ENCODE measurements at places on chromosomes 12 and 14.

DNA sequence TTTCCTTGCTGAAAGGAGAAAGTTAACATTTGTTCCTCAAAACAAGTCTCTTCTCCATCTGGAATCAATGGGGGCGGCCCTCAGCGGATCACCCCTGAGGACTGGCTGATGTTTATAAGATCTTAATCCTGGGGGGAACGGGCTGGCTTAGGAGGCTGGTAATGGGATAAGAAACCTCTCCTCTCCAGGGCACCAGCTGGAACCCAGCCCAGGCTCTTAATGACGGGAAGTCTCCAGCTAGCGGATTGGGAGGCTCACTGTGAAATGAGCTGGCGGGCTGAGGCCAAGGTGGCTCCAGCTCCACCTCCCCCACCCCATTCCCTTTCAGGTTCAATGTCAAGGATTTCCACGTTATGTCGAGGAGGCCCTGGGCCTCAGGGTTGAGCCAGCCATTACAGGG lies 1133.0 kb downstream of the VRK1 start:
- no peaks in the 10 kb centered on the region for H3K36me3 ChIP-seq
- H3K27ac ChIP-seq = no peak overlapping the region
- H3K4me1 ChIP-seq = no peaks in the 10 kb centered on the region

- no peaks in the 10 kb centered on the region for H3K4me1 ChIP-seq
- no peak for DNase-seq
- no peaks in the 10 kb centered on the region for H3K36me3 ChIP-seq
- no peak overlapping the region for H3K27ac ChIP-seq
- no peaks in the 10 kb centered on the region for H3K27me3 ChIP-seq
Measured at GRCh38 chr12:58066296-58066695, 124.9 kb downstream of the ATP23 start.

GRCh38 chr12:18752947-18753346 lies 15.0 kb downstream of the CAPZA3 start:
- no peaks in the 10 kb centered on the region for H3K27me3 ChIP-seq
- no peaks in the 10 kb centered on the region for H3K4me1 ChIP-seq
- H3K27ac ChIP-seq = no peak overlapping the region
- no peak overlapping the region for H3K4me3 ChIP-seq
- DNase-seq = no peak

GRCh38 chr14:77276295-77276935 lies 5.4 kb upstream of the NGB start:
- H3K27ac ChIP-seq = no peak overlapping the region
- H3K36me3 ChIP-seq = no peaks in the 10 kb centered on the region
- DNase-seq = no peak
- H3K4me3 ChIP-seq = no peak overlapping the region

- peaks cover 6% of the 10 kb centered on the region for H3K4me1 ChIP-seq
- H3K36me3 ChIP-seq = no peaks in the 10 kb centered on the region
- peak; percentile 20 for DNase-seq
- H3K27me3 ChIP-seq = no peaks in the 10 kb centered on the region
Measured at GRCh38 chr14:66649498-66649897, 141.6 kb downstream of the GPHN start.

- no peak overlapping the region for H3K4me3 ChIP-seq
- H3K36me3 ChIP-seq = no peaks in the 10 kb centered on the region
- H3K27me3 ChIP-seq = no peaks in the 10 kb centered on the region
- no peak overlapping the region for H3K27ac ChIP-seq
- no peaks in the 10 kb centered on the region for H3K4me1 ChIP-seq
Measured at GRCh38 chr12:74906224-74906623, 303.4 kb downstream of the KCNC2 start.

- H3K4me1 ChIP-seq = no peaks in the 10 kb centered on the region
- no peaks in the 10 kb centered on the region for H3K27me3 ChIP-seq
- no peaks in the 10 kb centered on the region for H3K36me3 ChIP-seq
- no peak overlapping the region for H3K27ac ChIP-seq
- H3K4me3 ChIP-seq = no peak overlapping the region
Measured at GRCh38 chr14:86787717-86788116, 1205.3 kb downstream of the GALC start.

DNA sequence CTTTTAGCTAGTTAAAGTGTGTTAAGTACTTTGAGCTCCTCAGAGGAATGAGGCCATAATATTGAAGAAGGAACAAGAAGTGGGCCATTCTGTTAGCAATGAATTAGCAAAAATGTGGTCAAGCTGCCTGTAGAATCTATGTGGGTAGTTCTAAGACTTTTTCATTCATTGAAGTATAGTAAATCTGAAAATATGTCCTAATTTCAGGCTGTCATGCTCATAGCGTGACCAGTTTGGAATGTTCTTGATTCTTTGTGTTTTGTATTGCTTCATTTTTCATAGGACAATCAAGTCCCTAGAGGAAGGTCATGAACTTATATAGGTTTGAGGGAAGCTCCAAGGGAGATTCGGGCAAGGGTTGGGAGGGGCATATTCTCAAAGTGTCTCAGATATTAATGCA lies 11.4 kb downstream of the ATP23 start:
- no peaks in the 10 kb centered on the region for H3K4me1 ChIP-seq
- no peak for DNase-seq

GRCh38 chr12:91985002-91985787 lies 160.5 kb downstream of the BTG1 start:
- peaks cover 8% of the 10 kb centered on the region for H3K4me1 ChIP-seq
- H3K27me3 ChIP-seq = no peaks in the 10 kb centered on the region
- H3K36me3 ChIP-seq = no peaks in the 10 kb centered on the region
- H3K4me3 ChIP-seq = no peak overlapping the region
- no peak for DNase-seq
- no peak overlapping the region for H3K27ac ChIP-seq

- H3K36me3 ChIP-seq = no peaks in the 10 kb centered on the region
- no peak overlapping the region for H3K4me3 ChIP-seq
- no peaks in the 10 kb centered on the region for H3K4me1 ChIP-seq
- no peak overlapping the region for H3K27ac ChIP-seq
- DNase-seq = no peak
- H3K27me3 ChIP-seq = no peaks in the 10 kb centered on the region
Measured at GRCh38 chr12:91367234-91367849, 184.7 kb upstream of the DCN start.

DNA sequence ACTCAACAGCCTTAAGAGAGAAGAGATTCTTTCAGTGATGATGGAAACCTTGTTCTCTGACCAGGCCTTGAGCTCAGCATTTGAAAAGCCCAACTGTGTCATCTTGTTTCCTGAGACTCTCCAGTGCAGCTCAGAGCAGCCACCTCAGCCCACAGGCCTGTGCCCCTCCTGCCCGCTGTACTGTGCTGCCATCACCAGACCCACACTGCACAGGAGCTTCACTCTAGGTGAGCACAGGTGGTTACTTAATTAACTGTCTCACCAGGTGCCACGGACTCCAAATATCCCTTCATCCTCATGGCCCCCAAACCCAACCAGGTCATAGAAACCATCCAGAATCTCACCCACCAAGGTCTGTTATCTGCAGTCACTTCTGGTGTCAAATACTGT lies 51.3 kb downstream of the JAG2 start:
- no peaks in the 10 kb centered on the region for H3K27me3 ChIP-seq
- no peaks in the 10 kb centered on the region for H3K36me3 ChIP-seq
- H3K4me1 ChIP-seq = no peaks in the 10 kb centered on the region
- no peak overlapping the region for H3K27ac ChIP-seq
- DNase-seq = no peak

DNA sequence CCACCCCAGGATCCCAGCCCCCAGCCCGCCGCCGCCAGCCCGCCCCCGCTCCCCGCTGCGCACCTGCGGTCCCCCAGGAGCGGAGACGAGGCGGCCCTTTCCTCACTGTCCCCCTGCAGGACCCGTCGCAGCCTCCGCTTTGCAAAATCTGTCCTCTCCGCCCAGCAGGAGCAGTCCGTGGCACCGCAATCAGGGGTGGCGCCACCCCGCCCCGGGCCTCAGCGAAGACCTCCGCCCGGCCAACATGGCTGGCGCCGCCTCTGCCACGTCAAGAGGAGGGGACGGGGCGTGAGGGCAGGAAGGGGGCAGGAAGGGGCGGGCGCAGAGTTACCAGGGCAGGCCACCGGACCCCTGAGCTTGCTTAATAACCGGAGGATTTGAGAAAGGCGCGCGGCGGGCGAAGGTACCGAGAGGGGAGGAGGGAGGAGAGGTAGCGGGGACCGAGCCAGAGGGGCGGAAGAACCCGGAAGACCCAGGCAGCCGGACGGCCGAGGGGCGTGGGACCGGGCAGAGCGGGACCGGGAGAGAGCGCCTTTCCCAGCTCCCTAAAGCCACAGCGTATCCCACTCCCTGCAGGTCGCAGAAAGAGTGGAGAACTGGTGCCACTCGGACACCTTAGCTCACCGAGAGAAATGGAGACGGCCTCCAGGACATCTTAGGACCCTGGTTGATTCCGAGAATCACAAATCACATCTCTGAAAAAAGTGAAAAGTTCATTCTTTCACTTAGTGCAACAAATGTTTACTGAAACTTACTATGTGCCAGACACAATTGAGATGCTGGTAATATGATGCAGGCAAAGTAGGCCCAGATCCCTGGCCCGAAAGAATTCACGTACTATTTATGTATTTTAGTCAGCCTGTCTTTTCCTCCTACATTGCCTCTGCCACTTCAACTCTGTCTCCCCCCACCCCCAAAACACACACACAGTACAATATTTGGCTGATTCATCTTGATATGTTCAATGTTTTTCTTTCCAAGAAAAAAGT lies at the start of gene SEC23A:
Gene SEC23A, minus strand, starts transcription at position 267 of the 989 bp plus-strand sequence. CDS start 7,117 bp downstream, outside the sequence.
- peaks cover 32% of the 10 kb centered on the region for H3K4me1 ChIP-seq
- H3K27me3 ChIP-seq = no peaks in the 10 kb centered on the region
- H3K4me3 ChIP-seq = peak within 1 kb of the TSS; percentile 95
- peak within 1 kb of the TSS; percentile 93 for H3K27ac ChIP-seq

DNA sequence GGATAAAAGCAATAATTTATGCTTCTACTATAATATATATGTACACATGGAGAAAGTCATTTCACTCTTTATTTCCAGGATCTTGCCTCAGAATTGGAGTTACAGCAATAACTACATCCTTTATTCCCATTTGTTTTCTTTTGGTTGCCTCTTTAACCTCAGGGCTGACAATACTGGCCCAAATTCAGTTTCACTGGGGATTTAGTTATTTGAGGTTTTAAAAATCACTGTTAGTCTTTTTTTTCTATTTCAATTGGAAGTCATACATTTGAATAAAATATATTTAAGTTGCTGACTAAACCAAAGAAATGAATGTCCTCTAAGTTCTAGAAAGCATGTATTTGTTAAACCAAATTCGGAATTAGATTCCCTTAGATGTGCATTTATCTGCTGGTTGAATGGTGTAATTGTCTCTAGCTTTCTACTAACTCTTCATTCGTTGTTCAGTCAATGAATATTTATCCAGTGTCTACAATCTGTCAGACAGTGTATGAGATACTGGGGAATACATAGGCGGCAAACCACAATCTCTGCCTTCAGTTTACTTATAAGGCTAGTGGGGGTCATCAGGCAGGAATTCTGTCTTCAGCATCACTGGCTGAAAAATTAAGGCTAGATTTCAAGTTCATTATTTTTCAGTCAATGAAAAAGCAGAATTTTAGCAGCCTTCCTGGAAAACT lies 190.8 kb upstream of the ARHGAP5 start:
- no peak overlapping the region for H3K27ac ChIP-seq
- DNase-seq = no peak
- H3K36me3 ChIP-seq = no peaks in the 10 kb centered on the region
- no peaks in the 10 kb centered on the region for H3K27me3 ChIP-seq

- H3K27ac ChIP-seq = no peak overlapping the region
- H3K27me3 ChIP-seq = no peaks in the 10 kb centered on the region
- DNase-seq = no peak
- H3K4me3 ChIP-seq = no peak overlapping the region
Measured at GRCh38 chr14:24873551-24873950, 176.4 kb downstream of the STXBP6 start.

DNA sequence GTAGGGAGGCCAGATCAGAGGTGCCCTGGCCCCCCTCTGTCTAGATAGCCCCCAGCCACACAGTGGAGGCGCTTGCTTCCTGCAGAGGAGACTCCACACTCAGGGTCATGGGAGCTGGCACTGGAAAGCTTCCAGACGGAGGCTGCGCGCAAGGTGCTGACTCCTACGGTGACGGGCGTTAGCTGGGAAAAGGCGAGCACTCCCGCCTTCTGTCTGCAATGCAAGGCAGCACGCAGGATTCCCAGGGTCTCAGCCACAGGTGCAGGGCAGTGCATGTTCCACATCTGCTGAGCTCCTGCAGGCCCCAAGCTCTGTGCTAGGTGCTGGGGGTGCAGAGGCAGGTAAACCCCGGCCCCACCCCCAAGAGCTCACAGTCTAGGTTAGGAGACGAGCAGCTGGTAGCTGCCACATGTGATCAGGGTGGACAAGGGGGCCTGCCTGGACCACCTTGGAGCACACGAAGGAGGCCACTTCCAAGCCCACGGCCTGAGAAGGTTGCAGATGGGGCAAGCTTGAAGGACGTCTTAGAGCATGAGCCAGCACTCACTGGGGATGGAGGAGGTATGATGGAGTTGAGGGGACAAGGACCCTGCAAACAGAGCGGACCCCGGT lies 310.9 kb upstream of the DIO3 start:
- no peaks in the 10 kb centered on the region for H3K4me1 ChIP-seq
- no peak for DNase-seq
- H3K36me3 ChIP-seq = no peaks in the 10 kb centered on the region
- H3K27me3 ChIP-seq = no peaks in the 10 kb centered on the region

GRCh38 chr12:7264538-7264937 lies 39.3 kb upstream of the ACSM4 start:
- peaks cover 2% of the 10 kb centered on the region for H3K27me3 ChIP-seq
- no peak overlapping the region for H3K27ac ChIP-seq
- DNase-seq = no peak
- no peak overlapping the region for H3K4me3 ChIP-seq

- DNase-seq = no peak
- H3K4me3 ChIP-seq = no peak overlapping the region
Measured at GRCh38 chr12:55765736-55766290, 22.9 kb downstream of the GDF11 start.

GRCh38 chr14:57547131-57547530 lies 53.5 kb upstream of the CCDC198 start:
- H3K4me3 ChIP-seq = no peak overlapping the region
- H3K27me3 ChIP-seq = no peaks in the 10 kb centered on the region
- H3K36me3 ChIP-seq = no peaks in the 10 kb centered on the region
- H3K4me1 ChIP-seq = no peaks in the 10 kb centered on the region
- H3K27ac ChIP-seq = no peak overlapping the region

DNA sequence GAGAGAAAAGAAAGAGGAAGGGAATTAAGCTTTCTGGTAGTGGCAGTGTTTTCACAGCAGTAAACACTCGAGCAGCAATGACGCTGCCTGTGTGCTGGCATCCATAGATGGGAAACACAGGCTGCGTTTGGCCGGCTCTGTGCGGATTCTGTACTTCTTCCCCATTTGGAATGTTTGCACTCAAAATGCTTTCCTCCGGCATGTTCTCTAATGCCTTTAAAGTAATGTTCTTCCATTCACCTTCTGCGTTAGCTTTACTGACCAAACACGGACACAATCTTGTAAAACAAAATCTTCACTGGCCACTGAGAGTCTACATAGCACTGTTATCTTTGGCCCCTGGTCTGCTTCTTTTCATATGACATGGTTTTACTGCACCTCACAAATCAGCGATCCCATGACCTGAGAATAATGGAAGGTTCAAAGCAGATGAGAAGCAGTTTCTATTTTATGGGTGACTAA lies 31.4 kb downstream of the DCP1B start:
- no peak overlapping the region for H3K27ac ChIP-seq
- no peak overlapping the region for H3K4me3 ChIP-seq
- DNase-seq = no peak
- H3K27me3 ChIP-seq = no peaks in the 10 kb centered on the region
- H3K4me1 ChIP-seq = no peaks in the 10 kb centered on the region

Data from CD4-positive, CD25-positive, alpha-beta regulatory T cell (primary cell).